NCI-H1092 (cell line): ENCODE measurements at places on chromosomes 7 and 10.

DNA sequence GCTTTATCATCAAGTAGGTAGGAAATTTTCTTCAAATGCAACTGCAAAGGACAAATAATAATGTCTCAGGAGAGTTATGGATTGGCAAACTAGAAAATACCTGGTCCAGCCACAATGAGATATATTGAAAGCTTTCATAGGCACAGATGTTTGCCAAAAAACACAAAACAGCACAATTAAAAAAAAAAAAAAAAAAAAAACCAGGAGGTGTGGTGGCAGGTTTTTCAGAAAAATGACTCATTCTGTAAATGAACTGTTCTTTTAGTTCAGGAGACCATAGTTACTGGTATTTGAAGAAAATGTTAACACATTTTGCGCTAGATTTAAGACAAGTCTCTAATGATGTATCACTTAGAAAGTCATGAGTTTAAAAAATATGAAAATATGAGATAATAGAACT lies 55.0 kb upstream of the JCAD start:
- DNase-seq: no peak

DNA sequence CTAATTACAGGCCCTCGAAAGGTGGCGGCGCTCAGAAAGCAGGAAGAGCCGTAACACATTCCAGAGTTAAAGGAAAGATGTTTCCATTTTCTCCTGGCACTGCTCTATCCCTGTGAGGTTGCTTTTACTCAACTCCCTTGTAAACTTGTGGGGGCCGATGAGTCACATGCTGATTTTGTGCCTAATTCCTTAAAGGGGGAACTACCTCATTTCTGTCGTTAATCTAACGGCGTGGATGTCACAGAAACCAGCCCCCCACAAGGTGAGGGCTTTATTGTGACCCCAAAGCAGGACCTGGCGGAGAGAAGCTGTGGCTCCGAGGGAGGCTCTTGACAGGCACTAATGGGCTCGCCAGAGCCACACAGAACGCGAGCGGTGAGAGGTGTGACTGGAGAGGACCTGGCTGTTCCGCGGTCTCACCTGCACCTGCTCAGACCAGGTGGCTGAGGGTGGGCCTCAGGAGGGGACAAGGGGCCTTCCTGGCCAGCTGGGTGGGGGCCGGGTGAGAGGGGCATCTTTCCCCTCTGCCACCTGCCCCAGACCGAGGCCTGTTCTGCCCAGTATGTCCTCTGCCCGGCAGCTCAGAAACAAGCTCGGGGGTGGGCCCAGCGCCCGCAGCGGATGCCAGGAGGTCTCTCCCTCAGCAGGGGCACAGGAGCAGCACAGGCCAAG lies 50.9 kb downstream of the CALML3 start:
- DNase-seq: no peak

GRCh38 chr10:20085115-20085514 lies 268.9 kb downstream of the PLXDC2 start:
- DNase-seq: no peak

- no peak for DNase-seq
These were observed 62.2 kb upstream of the RNF148 start for GRCh38 chr7:122764902-122765301.
